Left ventricle myocardium inferior (tissue), 1 donor: ENCODE measurements at places on chromosomes 16 and 17. TPM values are rescaled to one million over a fixed set of nuclear protein-coding genes. Genes with fewer than 3 reads are reported as not detected.
A peak's percentile ranks its signal among the peaks of the same experiment; 100 is the strongest.

CNTNAP4 gene
- total RNA-seq: not detected

DNA sequence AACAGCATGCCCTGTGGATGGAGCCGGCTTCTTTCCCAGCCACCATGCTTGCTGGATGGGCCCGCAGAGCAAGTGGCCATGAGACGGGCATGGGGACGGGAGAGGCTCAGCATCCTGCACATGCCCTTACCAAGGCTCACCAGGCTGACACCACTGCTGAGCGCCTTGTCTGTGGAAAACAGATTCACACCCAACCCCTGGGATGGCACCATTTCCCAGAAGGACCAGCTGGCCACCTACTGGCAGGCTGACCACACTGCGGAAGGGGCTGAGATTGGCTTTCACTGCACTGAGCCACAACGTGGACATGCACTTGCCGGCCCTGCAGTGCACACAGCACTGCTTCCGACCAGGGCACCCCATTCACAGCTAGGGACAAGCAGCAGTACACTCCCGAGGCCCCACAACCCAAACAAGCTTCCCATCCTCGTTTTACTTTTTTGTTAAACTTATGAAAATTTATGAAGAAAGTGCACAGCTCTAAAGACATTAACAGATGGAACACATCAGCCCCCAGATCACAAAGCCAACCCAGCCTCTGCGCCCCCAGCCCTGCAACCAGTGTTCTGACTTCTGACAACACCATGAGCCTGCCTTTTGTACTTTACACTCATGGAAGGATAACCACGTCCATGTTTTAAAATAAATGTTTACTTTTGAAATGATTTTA, 13.9 kb upstream of the KRTAP17-1 start:
- no peak for DNase-seq

DNA sequence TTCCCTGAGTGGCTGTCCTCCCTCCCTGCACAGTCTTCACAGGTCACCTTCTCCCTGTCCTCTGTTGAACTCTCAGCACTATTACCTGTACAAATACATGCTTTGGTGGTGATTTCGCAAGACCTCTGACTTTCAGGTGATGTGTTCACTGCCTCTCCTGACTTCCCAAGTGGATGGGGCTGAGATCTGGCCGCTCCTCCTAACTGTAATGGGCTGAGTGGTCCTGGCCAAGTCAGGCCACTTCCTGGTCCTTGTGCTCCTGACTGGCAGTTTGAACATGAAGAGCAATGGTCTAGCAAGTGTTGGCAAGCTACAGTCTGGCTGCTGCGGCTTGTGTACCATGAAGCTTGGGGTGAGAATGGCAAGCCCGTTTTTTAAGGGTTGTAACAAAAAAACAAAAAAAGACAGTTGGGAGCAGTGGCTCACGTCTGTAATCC, 11.7 kb upstream of the TMED6 start:
- no peak for DNase-seq

DNA sequence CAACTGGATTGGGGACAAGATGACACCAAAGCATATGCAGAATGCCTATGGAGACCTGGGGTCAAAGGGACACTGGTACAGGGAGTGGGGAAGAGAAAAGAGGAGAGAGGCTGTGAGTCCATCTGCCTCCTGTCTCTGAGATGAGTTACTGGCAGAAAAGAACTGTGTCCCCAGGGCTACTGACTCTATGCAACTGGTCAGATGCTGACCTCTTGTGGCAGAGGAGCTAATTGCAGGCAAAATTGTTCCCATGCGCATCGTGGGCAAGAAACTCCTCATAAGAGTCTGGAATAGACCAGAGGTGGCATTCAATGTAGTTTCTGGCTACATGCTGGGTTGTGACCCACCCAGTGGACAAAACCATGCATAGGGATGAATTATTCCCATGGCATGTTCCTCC, 26.1 kb upstream of the MLKL start:
- DNase-seq: no peak

- DNase-seq: no peak
These were observed 12.3 kb downstream of the SMIM5 start for GRCh38 chr17:75645501-75645888.

ENGASE gene
- total RNA-seq: 31.5 TPM

SNTB2 gene
- total RNA-seq: 10.2 TPM

KREMEN2 gene
- not detected for total RNA-seq

GPR179 gene
- total RNA-seq: 0.05 TPM

CHP2 gene
- total RNA-seq: not detected

- no peak for DNase-seq
These were observed 14.0 kb downstream of the CEP295NL start for GRCh38 chr17:78888941-78889518.

DNA sequence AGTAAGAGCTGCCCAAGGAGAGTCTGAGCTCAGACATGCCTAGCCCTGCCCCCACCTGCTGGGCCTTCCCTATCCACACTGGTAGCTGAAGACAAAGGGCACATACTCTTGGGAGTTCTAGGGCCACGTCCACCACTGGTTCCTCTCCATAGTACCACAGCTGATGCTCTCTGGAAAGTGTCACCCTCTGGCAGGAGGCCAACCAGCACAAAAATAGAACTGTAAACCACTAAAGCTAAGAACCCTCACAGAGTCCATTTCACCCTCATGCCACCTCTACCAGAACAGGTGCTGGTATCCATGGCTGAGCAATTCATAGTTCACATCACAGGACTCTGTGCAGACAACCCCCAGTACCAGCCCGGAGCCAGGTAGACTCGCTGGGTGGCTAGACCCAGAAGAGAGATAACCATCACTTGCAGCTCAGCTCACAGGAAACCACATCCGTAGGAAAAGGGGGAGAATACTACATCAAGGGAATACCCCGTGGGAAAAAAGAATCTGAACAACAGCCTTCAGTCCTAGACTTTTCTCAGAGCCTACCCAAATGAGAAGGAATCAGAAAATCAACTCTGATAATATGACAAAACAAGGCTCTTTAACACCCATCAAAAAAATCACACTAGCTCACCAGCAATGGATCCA, 115.3 kb downstream of the CEP112 start:
- no peak for DNase-seq

- peak; percentile 48 for DNase-seq
These were observed 10.7 kb upstream of the CIITA start for GRCh38 chr16:10865991-10866966.

DNA sequence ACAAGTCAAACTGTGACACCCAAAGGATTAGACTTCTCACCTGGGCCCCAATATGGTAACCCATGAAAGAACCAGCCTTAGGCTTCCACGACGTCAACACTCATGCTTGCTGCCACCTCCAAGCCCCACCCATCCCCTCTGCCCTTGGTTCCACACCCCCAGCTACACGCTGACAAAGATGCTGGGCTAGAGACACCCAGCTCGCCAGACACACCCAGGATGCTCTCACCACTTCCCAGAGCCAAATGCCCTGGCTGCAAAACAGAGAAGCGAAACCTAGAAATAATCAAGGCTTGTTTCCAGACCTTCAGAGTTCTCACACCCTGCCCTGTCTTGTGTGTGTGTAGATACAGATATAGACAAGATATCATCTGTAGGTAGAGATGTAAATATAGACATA, 26.0 kb upstream of the ADCY9 start:
- DNase-seq: no peak

- no peak for DNase-seq
These were observed 204.2 kb downstream of the CA10 start for GRCh38 chr17:51954232-51954765.

AURKB gene
- total RNA-seq: 1.2 TPM
